Vein endothelial cell (primary cell): ENCODE measurements at places on chromosomes 4 and X. TPM values are rescaled to one million over a fixed set of nuclear protein-coding genes. Genes with fewer than 3 reads are reported as not detected.

The TCEAL1 gene
- total RNA-seq: 20.4 and 20.6 TPM in 2 replicates

The CWH43 gene
- total RNA-seq: not detected in 2 replicates

The CNGA2 gene
- not detected in 2 replicates for total RNA-seq

The SPIN3 gene
- total RNA-seq: 5.6 and 6.1 TPM in 2 replicates

The UCP1 gene
- total RNA-seq: not detected in 2 replicates

The SPARCL1 gene
- 3.6 and 4.2 TPM in 2 replicates for total RNA-seq

The NWD2 gene
- not detected in 2 replicates for total RNA-seq

The SHROOM4 gene
- 63.4 and 69.4 TPM in 2 replicates for total RNA-seq

The SLC6A14 gene
- not detected in 2 replicates for total RNA-seq

The USP27X gene
- total RNA-seq: 2.9 and 3.9 TPM in 2 replicates

The CLCN4 gene
- total RNA-seq: 14.0 and 15.3 TPM in 2 replicates

The CCSER1 gene
- 2.0 and 2.6 TPM in 2 replicates for total RNA-seq

The KLB gene
- under 0.01 TPM in 1 of 2 replicates, not detected in the other for total RNA-seq

The ADGRA3 gene
- 15.7 and 23.8 TPM in 2 replicates for total RNA-seq

The PCDH10 gene
- total RNA-seq: 3.2 and 4.9 TPM in 2 replicates
